ENCODE measurements at places on chromosomes 13 and 19.

- DNase-seq = no peak
These were observed 22.8 kb upstream of the UPF3A start for GRCh38 chr13:114258589-114258988.

DNA sequence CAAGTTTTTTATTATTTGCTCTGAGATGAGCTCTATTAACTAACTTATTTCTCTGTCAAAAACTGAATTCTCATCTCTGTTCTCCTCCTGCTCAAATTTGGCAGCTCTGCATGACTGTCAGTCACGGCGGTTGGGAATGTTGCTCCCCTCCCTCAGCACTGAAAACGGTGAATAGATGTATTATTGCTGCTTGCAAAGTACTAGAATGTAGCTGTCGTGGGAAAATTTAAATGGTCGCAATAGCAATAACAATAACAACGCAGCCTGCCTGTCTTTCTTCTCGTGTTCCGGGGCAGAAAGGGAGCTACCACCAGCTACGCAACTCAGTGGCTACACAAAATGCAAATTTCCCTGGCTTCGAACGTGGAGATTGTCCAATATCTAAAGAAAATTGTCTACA lies 125.6 kb upstream of the FRY start:
- DNase-seq = no peak

GRCh38 chr13:91307887-91308286 lies 39.6 kb upstream of the MIR17HG start:
- DNase-seq = no peak

DNA sequence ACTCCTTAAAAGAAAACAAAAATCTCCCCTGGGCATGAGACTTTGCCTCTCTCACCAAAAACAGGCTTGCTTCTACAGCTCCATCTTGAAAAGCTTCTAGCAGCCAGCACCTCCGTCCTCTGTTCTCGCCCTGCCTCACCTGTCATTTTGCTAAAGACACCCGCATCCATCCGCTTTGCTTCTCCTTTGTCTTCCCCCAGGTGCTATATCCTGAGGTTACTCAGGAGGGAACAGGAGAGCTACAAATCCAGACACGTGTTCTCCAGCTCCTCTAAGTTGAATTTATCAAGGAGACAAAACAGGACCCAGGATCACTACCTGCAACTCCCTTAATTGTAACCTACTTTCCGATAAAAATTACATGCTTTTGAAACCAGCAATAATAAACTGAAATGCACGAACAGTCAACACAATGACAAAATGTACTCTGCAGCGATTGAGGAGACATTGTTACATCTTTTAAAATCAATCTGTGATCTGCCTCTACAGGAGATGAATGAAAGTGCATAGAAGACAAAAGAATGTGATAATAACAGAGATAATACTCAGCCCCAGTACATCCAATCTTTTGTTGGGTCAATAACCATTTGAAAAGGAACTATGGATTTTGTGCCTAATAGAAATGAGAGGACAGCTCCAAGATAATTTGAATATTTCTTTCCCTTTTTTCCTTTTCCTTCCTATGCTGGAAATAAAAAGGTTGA lies 221.2 kb downstream of the DCLK1 start:
- DNase-seq = no peak

GRCh38 chr13:52158629-52159158 lies 703 bp downstream of the NEK3 start:
- DNase-seq = peak; percentile 8

DNA sequence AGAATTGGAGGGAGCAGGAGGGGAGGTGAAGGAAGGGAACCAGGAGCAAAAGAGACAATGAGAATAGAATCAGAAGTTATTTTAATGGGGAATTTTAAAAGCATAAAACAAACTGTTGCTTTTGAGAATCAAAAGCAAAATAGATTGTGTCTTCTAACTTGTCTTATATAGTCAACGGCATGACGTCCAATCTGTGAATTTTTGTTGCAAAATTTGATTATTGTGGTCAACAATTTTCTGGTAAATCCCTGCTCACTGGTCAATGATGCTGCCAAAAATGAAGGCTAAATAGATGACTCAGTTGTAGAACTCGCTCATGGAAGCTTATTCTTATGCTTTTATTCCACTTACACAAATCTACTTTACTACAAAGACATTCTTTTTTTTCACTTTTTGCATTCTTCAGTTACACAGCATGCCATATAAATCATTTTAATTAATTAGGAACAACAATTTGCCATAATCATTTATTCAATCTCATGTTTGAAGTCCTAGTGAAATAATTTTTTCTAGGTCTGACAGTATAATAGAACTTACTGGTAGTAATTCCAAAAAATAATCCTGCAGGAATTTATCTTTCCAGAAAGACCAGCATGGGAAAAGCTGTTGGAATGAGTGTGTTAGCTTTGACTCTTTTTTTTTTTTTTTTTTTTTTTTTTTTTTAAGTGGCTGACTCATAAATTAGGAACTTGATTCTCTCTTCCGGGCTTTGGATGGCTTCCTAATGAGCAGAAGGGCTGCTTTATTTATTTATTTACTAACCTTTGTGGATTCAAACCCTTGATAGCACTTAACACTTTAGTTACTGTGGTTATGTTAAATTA lies 256.9 kb downstream of the SPRY2 start:
- peak; percentile 39 for DNase-seq

DNA sequence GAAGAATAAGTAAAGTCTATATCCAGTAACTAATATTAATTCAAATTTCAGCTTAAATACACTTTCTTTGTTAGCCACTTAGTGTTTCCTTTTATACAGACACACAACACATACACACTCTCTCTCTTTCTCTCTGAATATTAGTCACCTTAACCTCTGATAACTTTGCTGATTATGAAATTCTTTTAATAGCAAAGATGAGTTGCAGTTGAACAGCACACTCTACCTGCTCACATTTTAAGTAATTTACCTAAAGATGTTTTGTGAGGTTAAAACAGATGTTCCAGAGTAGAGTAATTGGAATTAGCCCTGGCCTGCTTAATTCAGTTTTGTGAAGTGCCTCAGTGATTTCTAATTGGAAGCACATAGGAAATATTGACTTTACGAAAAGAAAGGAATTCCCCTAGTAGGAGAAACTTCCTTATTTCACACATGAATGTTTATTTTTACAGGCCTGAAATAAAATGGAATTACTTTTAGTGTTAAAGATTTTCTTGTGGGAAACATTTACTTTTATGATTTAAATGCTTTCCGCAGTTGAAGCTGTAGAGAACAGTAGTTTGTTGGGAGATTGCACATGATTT lies 184.3 kb downstream of the MYO16 start:
- DNase-seq = no peak

GRCh38 chr19:36398571-36398970 lies 19.6 kb upstream of the ZFP14 start:
- DNase-seq = no peak

- DNase-seq = no peak
These were observed 398.3 kb downstream of the RFC3 start for GRCh38 chr13:34216256-34216655.

DNA sequence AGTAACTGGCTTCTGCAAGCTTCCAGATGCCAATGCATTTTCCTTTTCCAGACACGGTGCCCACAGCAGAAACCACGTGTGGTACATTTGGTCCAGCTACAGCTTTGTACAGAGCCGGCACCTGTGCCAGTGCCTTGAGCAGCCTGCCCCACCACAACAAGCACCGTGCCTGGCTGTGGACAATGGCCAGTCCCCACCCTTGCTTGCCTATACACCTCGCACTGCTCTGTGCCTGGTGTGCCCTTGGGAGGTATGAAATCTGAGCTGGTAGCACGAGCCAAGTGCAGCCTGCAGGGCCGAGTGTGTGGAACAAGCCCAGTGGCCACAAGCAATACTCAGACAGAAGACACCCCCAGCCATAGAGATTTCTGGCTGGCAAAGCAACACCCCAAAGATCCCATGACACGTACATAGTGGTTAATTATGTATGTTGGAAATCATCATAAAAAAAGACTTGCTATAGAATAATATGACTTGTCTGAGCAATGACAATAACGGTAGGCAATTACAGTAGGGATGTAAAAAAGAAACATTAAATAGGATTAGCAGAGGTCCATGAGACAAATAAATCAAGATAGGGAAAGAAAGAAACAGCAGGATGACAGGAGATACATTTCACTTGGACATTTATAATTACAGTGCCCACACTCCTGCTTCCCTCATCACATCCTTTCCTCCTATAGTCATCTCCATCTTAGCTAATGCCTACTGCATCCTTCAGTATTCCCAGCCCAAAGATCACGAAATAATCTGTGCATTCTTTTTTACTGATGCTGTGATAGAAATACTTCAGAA lies 1399.5 kb downstream of the PCDH9 start:
- DNase-seq = peak; percentile 48

GRCh38 chr13:113999618-113999910 lies 25.7 kb upstream of the C13orf46 start:
- no peak for DNase-seq

All from HEK293T (cell line).